ENCODE measurements at places on chromosomes 3 and 15. TPM values are rescaled to one million over a fixed set of nuclear protein-coding genes. Genes with fewer than 3 reads are reported as not detected.

The CALML4 gene
- total RNA-seq, result 1.7 TPM

The PTX3 gene
- total RNA-seq, result 1.5 TPM

The TNFAIP8L3 gene
- total RNA-seq, result 0.33 TPM

The B2M gene
- total RNA-seq, result 5,194 TPM

The ALG3 gene
- 110 TPM for total RNA-seq

The IQCF5 gene
- not detected for total RNA-seq

The SLC27A2 gene
- not detected for total RNA-seq

The CCDC39 gene
- not detected for total RNA-seq

The CHRNB4 gene
- not detected for total RNA-seq

The FAM81A gene
- total RNA-seq, result 3.9 TPM

The C3orf49 gene
- not detected for total RNA-seq

The PLSCR4 gene
- total RNA-seq, result 15.0 TPM

The ARNT2 gene
- 5.3 TPM for total RNA-seq

The UBR1 gene
- 14.2 TPM for total RNA-seq

The SCAANT1 gene
- total RNA-seq, result not detected

The MFGE8 gene
- total RNA-seq, result 40.0 TPM

The SPG11 gene
- 21.6 TPM for total RNA-seq

The LRTM1 gene
- total RNA-seq, result not detected

The TTLL13 gene
- 0.06 TPM for total RNA-seq

The RLBP1 gene
- not detected for total RNA-seq

The CHRNA5 gene
- total RNA-seq, result 39.4 TPM

The ACTL6A gene
- 235 TPM for total RNA-seq

The TNNC1 gene
- 1.3 TPM for total RNA-seq

The LIPC gene
- total RNA-seq, result 0.43 TPM

The ITIH3 gene
- not detected for total RNA-seq

The GOLGA8G gene
- 0.16 TPM for total RNA-seq

The GP9 gene
- total RNA-seq, result not detected

The MUSTN1 gene
- not detected for total RNA-seq

The LNP1 gene
- 7.0 TPM for total RNA-seq

The INKA1 gene
- 2.1 TPM for total RNA-seq

The TMA7 gene
- 502 TPM for total RNA-seq

The C2CD4A gene
- total RNA-seq, result not detected

The LTK gene
- 0.21 TPM for total RNA-seq

The DPPA2 gene
- total RNA-seq, result not detected

The SAXO2 gene
- 0.58 TPM for total RNA-seq

The TF gene
- not detected for total RNA-seq

The NAALADL2 gene
- 1.6 TPM for total RNA-seq

The CCR2 gene
- total RNA-seq, result not detected

The SLC6A11 gene
- total RNA-seq, result not detected

The ATP1B3 gene
- total RNA-seq, result 131 TPM

The ITIH4 gene
- 0.10 TPM for total RNA-seq

The PLXNB1 gene
- 4.3 TPM for total RNA-seq

The CCDC66 gene
- 8.1 TPM for total RNA-seq

The IMPG2 gene
- 0.08 TPM for total RNA-seq

The GPR171 gene
- not detected for total RNA-seq

The FSTL1 gene
- 290 TPM for total RNA-seq

The RBPMS2 gene
- 0.48 TPM for total RNA-seq
